ENCODE measurements at places on chromosomes 2 and 18. TPM values are rescaled to one million over a fixed set of nuclear protein-coding genes. Genes with fewer than 3 reads are reported as not detected.
A peak's percentile ranks its signal among the peaks of the same experiment; 100 is the strongest.

PSD4 gene
- 5.4 TPM for total RNA-seq

DNA sequence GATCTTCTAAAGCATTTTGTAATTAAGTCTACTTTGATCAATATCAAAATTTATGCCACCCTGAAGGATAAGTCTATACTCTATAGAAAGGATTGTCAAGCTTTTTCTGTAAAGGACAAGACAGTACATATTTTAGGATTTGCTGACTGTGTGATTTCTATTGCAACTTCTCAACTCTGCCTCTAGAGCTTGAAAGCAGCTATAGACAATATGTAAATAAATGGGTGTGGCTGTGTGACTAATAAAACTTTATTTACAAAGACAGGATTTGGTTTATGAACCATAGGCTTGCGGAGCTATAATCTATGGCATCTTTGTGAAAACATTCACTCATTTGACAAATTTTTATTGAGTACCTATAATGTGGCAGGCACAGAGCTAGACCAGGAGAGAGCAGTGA, 18.4 kb downstream of the UPP2 start:
- DNase-seq: no peak

GRCh38 chr2:43637030-43637803, at the start of gene PLEKHH2:
TSS of gene PLEKHH2 (plus strand) at chr2:43637260. CDS start at chr2:43644674, 7,414 bp downstream.
- DNase-seq: peak; percentile 98

DNA sequence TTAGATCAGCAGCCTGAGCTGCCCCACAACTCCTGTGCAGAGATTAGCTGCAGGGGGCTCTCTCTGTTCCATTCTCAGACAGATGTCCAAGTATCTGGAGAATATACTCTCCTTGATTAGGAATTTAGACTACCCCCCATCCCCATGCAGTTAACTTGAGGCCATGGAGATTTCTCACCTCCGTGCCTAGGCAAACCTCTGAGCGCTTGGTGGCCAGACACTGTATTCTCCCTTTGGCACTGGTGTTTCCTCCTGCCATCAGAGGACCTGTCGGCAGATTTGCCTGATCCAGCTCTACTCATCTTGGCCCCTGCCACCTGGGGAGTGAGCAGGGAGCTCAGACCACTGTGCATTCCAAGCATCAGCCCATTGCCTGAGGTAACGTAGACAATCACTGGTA, 48.3 kb downstream of the ZNF804A start:
- DNase-seq: no peak

DNA sequence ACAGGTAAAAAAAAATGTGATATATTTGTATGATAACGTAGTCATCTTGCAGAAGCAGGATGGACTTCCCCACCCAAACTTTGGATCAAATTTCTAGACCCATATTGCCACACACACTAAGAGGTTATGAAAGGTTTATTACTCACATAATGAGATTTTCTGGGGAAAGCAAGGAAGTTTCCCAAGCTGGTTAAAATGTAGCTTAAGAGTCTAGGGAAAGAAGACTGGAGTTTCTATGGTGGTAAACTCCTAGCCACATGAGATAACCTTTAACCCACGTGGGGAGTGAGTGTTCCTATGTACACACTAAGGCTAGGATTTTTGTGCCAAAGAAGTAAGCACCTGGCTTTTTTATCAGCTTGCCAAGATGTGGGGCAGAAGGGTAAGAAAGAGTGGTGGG, 335.7 kb upstream of the UBE2E3 start:
- DNase-seq: no peak

KLHL41 gene
- 1.2 TPM for total RNA-seq

C1QL2 gene
- not detected for total RNA-seq

EN1 gene
- not detected for total RNA-seq

DNA sequence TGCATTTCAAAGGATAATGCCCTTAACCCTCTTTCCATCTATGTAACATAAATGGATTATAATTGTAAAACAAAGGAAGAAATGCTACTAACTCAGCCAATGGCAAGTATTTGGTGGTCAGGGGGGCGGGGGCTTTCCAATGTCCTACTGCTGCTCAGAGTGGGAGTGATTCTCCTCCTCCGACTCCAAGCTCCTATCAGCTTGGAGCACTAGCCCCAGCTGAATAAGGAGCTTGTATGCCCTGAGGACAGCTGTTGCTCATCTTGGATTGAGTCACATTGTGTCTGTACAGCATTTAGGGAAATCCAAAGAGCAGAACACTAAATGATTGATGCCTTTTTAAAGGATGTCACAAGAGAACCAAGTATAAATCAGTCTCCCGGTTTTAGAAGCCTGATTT, 105.6 kb upstream of the ZNF521 start:
- no peak for DNase-seq

DNA sequence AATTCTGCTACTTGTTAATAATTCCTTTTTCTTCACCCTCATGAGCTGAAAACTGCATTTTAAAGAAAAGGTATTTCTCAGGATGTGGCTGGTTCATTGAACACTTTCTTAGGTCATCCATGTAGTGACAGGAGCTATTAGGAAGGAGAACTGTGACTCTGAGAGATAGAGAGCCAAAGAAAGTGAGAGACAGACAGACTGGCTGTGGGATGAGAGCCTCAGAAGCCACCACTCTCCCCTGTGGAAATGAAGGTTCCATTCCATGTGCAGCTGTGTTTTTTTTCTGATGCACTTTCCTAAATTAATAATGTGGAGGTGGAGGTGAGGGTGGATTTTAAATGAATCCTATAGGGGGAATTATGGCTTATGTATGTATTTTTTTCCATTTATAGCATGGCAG, 113.3 kb downstream of the FAM210A start:
- no peak for DNase-seq

GRCh38 chr18:6382963-6383362, 31.7 kb downstream of the L3MBTL4 start:
- DNase-seq: no peak

GRCh38 chr2:110853948-110854347, 121.6 kb downstream of the ACOXL start:
- DNase-seq: no peak

Data from ovary (tissue), 10 donors.